ENCODE measurements at places on chromosomes 2 and 18. TPM values are rescaled to one million over a fixed set of nuclear protein-coding genes. Genes with fewer than 3 reads are reported as not detected.

GRCh38 chr2:134398300-134398699 lies 144.4 kb downstream of the MGAT5 start:
- no peak for DNase-seq

DNA sequence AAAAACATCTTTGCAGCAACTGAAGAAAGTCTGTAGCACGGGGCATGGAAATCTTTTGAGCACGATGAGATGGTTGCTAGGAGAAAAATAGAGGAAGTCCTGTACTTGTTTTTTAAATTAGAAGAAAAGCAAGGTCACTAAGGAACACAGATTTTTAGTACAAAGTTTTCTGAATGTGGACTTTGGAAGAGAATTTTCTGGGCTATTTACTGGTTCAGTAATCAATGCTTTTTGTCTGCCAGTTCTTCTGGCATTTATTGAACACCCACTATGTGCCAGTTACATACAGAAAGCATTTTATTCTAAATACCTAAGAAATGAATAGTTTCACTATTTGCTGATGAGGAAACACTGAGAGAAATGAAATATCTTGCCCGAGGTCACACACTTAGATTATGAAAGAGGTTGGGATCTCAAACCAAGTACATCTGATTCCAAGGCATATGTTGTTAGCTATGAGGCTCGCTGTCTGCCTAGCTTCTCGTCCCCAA lies 15.6 kb upstream of the MAP3K20 start:
- DNase-seq: no peak

DNA sequence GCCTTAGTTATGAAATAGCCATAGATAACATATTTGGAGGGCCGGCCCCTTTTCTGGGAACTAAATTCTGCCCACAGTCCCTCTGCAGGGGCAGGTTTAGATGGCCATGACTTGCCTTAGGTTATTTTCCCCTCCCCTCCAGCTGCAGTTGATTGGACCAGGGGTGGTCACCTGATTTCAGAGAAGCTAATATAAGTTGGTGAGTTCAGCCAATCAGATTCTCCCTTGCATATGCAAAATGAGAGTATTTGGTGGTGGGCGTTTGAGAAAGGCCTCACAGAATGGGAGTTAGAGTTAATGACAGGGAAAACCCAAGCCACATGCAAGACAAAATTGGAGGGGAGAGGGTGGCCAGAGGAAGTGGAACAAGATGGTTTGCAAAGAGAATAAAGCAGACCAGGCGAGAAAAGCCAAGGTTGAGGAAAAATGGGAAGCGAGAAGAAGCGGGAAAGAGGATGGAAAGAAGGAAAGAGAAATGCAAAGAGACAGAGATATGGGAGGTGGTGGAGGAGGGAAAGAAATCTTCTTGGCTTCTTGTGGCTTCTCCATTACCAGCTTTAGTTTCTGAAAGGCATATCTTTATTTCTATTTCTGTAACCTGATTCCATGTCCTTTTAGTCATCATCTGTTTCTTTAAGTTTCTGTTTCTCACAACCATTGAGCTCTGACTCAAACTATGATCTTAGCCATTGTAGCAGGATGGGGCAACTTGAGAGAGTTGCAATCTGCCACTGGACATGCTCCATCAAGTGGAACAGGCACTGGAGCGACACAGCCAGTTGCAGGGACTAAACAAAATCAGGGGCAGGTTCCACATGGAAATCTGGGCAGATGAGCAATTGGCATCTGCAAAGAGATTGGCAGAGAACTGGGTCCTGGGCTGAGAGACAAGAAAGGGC lies 108.1 kb upstream of the SIX3 start:
- no peak for DNase-seq

- no peak for DNase-seq
Measured at GRCh38 chr2:8720741-8721140, 38.9 kb downstream of the ID2 start.

- no peak for DNase-seq
Measured at GRCh38 chr2:24490181-24490689, 819 bp upstream of the NCOA1 start.

- DNase-seq: no peak
Measured at GRCh38 chr2:110657724-110658305, 20.0 kb downstream of the BUB1 start.

DNA sequence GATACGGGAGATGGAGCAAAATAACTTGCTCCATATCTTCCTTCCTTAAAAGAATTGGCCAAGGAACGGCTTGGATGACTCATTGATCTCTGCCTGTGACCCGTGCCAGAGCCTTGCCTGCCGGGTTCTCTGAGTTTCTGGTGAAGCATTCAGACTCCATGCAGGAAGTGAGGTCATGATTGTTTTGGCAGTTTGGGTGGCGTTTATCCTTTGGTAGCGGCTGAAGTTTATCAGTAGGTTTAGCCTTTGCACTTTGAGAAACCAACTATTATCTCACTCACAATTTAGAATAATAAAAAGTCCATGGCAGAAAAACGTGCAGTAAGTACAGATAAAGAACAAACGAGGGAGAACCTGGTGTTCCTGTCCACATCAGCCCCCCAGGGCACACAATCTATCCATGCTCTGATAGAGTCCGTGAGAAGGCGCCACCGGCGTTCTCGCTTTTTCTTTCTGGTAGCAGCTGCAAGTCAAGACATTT lies 15.0 kb upstream of the CTAGE1 start:
- no peak for DNase-seq

GRCh38 chr18:79756826-79757225 lies 40.9 kb upstream of the KCNG2 start:
- DNase-seq: no peak

GRCh38 chr18:2706903-2707302 lies 51.4 kb downstream of the SMCHD1 start:
- no peak for DNase-seq

DNA sequence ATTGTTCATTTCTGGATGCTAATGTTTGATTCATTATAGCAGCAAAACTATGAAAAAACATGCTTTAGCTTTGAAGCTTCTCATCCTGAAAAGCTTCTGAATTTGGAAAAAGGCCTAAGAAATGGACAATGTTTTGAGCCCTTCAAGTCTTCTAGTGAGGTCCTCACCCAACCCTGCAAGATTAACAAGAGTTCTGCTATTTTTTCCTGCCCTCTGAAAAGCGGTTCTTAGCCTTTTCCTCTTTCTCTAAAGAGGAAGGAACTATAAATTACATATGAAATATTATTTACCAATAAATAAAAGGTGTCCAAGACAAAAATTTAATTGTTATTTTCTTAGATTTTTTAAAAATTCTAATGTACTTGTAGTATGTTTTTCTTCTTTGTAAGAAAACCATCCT lies 19.9 kb upstream of the CDH19 start:
- DNase-seq: no peak

- DNase-seq: no peak
Measured at GRCh38 chr2:112724591-112725525, 4.0 kb downstream of the NT5DC4 start.

- no peak for DNase-seq
Measured at GRCh38 chr2:176237456-176237855, 31.8 kb upstream of the MTX2 start.

DNA sequence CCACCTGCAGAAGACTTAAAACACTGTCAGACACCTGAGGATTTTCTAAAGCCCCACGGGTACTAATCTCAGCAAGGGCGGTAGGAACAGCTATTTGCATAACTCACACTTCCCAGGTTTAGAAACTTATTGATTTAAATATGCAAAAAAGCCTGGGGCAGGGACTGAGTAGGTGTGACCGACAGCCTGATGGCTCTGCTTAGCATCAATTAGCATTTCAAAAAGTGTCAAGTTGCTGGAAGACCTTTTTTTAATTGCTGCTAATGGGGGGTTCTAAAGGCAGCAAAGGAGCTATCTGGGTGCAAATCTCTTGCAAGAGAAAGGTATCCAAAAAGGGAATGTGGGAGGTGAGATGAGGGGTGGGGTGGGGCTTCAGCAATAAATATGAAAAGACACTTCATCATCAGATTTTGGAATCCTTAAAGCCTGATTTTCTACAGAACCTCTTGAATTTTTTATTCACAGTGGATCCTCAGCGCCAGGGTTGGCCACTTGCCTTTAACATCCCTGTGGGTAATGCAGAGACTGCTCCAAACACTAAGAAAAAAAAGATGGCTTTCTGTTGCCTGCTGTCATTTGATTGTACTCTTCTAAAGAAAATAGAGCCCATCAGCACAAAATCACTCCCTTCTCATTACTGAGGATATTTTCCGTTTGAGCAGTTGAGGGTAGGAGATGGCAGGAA lies 121.1 kb upstream of the RMP24 start:
- no peak for DNase-seq

ACVR2A gene
- 1.9 TPM for total RNA-seq

FAM124B gene
- 0.52 TPM for total RNA-seq

SNRNP200 gene
- 202 TPM for total RNA-seq

ZNF892 gene
- total RNA-seq: 3.1 TPM

All from activated naive CD8-positive, alpha-beta T cell treated with anti-CD3 and anti-CD28 coated beads for 36 hours (primary cell).